ENCODE measurements at places on chromosomes 1 and 21.

GRCh38 chr1:167695756-167696561, 25.8 kb upstream of the MPZL1 start:
- DNase-seq = no peak

- no peak for DNase-seq
Observed at GRCh38 chr1:1562556-1563195, 12.0 kb downstream of the SSU72 start.

- DNase-seq = peak; percentile 7
Observed at GRCh38 chr21:44737706-44738354, 26.5 kb upstream of the TSPEAR start.

DNA sequence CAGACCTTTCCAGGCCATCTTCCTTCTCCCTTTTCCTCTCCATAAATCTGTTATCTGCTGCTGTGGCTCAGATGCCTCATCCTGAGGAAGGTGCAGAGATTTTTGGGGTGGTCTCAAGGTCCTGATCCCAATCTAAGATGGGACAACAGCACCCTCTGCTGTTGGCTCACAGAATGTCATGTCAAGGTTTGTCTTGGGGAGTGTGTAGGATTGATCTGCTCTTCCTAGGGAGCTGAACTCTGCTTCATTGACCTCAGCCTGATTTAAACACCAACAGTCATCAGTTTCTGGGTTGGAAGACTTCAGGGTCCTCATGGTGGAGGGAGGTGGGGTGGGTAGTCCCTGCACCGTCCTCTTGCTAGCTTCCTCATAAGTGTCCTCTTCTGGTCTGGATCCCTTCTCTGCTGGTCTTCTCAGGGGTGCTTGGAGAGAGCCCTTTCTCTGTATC, 62.8 kb upstream of the LAX1 start:
- peak; percentile 49 for DNase-seq

GRCh38 chr1:7000720-7001119, 215.5 kb downstream of the CAMTA1 start:
- no peak for DNase-seq

DNA sequence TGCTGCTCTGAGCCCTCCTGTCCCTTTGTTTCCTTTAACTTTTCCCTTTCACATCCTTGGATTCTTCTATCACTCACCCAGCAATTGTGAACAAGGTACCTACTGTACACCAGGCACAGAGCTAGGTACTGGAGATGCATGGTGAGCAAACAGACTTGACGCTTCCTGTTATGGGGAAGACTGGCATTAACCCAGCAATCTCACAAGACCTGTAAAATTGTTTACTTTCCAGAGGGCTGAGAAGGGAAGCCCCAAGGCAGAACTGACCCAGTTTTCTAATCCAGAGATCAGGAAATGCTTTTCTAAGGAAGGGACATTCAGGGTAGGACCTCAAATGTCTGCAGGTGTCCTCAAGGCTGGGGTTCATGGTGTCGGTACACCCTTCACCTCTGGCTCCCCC, 171.6 kb upstream of the KAZN start:
- no peak for DNase-seq
